Smooth muscle cell of the brain vasculature (primary cell): ENCODE measurements at places on chromosomes 11 and 22.

- no peak for DNase-seq
These were observed 30.0 kb downstream of the MRGPRD start for GRCh38 chr11:68950762-68951161.

DNA sequence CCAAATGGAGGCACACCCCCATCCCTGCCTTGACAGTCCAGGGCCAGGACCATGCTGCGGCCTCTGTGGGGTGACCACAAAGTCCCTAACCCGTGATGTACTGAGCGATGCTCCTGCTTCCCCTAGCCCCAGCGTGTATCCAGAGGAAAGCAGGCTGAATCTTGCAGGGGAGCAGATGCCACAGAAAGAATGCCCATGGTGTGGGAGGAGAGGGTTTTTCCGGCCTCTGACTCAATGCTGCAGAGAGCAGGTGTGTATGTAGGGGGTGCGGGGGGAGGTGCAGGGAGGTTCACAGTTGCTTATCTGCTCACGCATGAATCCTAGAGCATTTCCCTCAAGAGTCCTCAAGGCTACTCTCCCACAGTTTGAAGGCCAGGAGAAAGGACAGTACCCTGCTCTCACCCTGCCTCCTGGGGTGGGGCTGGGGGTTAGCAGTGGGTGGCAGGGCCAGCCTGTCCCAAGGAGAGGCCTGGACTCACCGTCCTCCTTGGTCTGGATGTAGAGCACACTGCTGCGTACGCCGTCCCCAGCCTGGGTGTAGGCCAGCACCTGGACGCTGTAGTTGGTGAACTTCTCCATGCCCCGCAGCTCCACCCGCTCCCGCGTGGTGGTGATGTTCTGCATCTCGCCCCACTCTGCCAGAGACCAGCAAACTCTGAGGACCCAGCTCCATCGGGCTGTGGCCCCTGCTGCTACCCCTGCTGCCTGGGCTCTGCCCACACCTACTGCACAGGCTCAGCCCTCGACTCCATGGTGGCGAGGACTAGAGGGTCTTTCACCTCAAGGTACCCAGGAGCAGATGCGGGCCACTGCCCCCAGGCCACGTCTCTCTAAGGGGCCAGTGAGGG is 130.8 kb downstream of the CEP164 start:
- DNase-seq: no peak

DNA sequence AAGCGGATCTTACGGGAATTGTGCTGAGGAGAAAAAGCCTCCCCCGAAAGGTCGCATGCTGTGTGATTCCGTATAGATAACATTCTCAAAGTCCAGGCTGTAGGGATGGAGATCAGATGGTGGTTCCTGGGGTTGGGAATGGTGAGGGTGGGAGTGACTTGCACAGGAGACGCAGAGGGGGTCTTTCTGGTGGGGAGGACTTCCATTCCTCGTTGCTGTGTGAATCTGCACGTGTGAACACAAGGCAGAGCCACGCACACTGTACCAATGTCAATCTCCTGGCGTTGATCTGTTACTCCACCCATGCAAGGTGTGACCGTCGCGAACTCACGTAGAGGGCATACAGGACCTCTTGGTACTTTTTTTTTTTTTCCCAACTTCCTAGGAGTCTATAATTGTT is 59.0 kb upstream of the KCNQ1OT1 start:
- DNase-seq: no peak

DNA sequence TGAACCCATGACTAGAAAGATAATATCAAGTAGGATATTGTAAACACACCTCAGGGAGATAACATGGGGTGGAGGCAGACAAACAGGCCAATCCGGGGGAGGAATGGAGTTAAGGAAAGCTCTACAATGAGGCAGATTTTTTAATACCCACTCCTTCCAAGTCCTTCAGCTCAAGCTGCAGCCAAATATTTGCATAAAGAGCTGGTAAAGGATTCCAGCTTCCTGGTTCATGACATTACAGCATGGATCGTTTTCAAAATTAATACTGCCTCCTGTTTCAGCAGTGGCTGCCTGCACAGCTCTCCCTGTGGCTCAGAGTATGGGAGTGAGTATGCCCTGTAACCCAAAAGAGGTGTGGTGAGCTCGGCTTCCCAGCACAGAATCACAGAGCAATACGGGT is 5.1 kb downstream of the POU2AF3 start:
- no peak for DNase-seq

- DNase-seq: no peak
These were observed 65.7 kb upstream of the TBCEL start for GRCh38 chr11:120958185-120958584.

- DNase-seq: no peak
These were observed 5.5 kb downstream of the FOLR3 start for GRCh38 chr11:72141066-72141465.

GRCh38 chr11:46099963-46100316 is 21.3 kb downstream of the PHF21A start:
- DNase-seq: no peak

- DNase-seq: no peak
These were observed 2.9 kb downstream of the SPINDOC start for GRCh38 chr11:63816166-63816565.

DNA sequence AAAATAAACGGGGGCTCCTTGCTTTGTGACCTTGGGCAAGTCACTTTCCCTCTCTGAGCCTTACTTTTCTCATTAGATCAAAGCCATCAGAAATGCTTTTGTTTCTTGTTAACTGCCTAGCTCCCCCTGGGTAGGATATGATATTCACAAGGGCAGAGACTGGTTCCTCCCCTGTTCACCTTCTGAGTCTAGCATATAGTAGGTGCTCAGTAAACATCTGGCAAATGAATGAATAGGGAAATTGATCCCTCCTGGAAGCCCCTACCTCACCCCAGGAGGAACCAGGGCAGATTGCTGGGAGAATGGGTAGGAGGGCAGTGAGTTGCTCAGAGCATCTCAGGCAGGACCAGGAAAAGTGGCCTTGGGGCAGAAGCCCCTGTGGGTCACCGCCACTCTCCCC is 6.6 kb upstream of the SAC3D1 start:
- DNase-seq: no peak

DNA sequence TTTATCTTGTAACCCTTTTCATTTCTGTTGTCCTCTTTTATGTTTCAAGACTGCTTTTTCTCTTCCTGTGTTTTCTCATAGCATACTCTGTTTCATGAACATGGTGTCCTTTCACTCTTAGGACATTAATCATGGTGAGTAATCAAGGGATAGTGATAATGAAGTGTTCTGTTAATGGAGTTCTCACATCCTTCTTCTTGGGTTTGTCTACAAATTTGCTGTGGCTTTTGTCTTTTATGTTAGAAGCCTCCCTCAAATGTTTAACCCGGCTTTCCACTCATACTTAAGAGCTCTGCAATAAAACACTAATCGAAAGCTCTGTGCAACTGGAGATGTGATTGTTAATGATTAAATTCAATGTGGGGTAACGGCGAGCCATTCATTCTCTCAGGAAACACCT is 593.6 kb downstream of the NELL1 start:
- DNase-seq: no peak

DNA sequence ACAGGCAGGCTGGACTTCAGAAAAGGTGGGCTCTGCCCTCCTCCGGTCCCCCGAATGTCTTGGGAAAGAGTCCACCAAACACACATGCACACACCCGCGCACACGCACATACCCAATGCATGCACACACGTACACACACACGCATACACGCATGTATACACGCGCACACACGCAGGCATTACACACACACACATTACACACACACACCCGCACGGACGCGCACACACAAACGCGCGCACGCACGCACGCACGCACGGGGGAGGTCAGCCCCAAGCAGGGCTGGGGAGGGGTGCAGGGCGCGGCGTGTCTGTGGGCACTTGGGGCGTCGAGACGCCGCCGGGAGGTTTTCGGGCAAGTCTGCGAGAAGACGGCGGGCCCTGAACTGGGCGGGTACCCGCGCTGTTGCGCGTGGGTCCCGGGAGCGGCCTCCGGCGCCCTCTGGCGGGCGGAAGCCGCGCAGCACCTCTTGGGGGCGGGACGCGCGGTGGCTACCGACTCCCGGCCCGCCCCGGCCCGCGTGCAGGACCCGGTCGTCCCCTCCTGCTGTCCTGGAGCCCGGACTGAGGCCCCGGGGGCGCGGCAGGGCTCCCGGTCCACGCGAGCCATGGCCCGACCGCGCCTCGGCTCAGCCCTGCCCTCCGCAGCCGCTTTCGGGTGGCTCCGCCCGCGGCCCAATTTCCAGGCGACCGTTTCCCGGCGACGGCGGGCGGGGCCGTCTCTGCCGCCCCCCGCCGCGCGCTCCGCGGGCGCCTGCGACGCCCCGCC is 3.6 kb downstream of the SEPTIN5 start:
- DNase-seq: no peak

GRCh38 chr22:44186737-44187136 is 6.0 kb downstream of the PARVG start:
- no peak for DNase-seq

DNA sequence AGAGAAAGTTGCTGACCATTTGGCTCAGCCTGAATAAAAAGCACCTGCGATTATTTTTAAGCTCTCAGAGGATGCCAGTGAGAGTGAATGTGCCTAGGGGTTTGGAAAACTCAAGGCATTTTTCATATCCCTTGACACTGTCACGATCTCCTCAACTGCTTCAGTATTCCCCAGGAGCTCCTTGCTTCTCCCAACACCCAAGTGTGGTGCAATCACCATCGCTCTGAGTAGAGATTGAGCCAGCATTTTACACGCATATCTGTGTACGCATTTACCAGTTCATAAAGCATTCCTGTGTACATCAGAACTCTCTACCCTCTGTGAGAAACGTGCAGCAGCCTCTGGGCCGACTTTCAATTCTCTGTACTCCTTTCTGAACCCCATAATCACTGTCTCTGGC is 1.3 kb downstream of the SRRD start:
- no peak for DNase-seq

GRCh38 chr11:45209891-45210699 is 63.7 kb downstream of the PRDM11 start:
- peak; percentile 54 for DNase-seq

DNA sequence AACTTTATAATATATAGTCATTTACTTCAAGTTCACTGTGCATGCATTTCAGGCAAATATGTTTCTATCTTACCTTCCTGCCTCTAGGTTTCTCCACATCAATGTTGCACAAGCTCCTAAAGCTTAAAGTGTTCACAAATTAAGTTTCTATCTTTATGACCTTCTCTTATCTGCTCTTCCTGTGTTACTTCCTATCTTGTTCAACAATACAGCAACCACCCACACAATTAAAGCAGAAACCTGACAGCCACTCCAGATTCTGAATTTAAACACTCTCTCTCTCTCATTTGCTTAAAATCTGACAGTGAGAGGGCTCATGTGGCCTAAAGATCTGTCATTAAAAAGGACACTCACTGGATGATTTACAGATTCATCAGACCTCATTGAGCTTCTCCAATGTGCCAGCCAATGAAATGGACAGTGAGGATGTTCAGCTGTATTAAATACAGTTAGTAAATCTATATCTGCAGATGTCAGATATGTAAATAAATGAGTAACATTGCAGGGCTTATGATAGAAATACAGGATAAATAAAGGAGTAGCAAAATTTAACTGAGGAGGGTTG is 10.9 kb downstream of the PDGFD start:
- DNase-seq: no peak

GRCh38 chr22:44130076-44130711 is 50.5 kb upstream of the PARVG start:
- DNase-seq: no peak

DNA sequence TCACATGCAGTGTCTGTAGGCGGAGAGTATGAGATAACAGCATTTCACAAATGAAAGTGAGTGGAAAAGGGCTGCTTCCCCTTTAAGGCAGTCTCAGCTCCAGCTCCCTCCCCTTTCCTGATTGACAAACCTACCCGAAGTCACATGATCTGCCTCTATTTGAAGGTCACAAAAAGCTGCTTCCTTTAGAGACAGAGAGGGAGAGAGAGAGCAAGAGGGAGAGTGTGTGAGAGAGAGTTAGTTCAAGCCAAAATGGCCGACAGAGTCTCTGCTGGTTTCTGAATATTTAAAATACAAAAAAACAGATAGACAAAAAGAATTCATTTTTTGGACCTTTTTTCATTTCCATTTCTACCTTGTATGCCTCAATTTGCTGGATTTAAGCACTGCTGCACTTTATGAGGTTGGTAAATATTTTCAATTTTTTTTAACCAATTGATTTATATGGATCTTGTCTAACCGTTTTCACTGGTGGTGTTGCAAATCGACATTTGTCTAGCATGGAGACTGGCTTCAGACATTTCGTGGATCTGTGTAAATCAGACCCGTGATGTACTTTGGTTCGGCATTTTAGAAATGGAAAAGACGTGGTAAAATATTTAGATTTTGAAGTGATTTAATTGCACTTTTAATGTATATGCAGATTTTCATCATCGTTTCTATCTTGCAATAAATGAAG is at the start of gene TNRC6B:
TNRC6B (plus strand) TSS at position 188 of the 679 bp plus-strand sequence; CDS start at position 399, 211 bp downstream.
- peak; percentile 88 for DNase-seq

DNA sequence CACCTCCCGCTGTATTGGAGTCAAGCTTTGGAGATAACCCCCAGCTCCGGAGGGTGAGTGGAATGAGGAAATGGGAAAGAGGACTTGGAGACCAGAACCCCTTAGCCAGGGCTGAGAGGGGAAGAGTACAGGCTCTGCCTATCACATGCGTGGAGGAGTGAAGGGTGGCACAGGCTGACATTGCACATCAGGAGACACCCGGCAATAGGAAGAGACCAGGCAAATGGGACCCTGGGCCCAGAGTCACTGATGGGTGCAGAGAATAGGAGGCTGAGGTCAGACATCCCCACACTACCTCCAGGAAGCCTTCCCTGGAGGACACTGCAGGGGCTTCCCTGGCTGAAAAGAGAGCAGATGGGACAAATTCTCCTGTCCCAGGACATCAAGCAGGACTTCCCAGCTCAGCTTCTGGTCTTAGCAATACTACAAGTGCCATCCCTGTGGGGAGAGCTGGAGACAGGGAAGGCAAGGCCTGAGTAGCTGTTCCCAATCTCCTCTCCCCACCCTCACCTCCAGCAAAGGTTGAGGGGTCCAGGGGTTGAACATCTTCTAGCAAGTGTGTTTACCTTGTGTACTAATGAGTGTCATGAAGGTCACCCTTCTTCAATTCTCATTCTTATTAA is 160.7 kb downstream of the BUD13 start:
- DNase-seq: no peak

- no peak for DNase-seq
These were observed 19.4 kb upstream of the LDHA start for GRCh38 chr11:18374956-18375355.

GRCh38 chr11:122030286-122030685 is 85.7 kb downstream of the BLID start:
- DNase-seq: no peak

DNA sequence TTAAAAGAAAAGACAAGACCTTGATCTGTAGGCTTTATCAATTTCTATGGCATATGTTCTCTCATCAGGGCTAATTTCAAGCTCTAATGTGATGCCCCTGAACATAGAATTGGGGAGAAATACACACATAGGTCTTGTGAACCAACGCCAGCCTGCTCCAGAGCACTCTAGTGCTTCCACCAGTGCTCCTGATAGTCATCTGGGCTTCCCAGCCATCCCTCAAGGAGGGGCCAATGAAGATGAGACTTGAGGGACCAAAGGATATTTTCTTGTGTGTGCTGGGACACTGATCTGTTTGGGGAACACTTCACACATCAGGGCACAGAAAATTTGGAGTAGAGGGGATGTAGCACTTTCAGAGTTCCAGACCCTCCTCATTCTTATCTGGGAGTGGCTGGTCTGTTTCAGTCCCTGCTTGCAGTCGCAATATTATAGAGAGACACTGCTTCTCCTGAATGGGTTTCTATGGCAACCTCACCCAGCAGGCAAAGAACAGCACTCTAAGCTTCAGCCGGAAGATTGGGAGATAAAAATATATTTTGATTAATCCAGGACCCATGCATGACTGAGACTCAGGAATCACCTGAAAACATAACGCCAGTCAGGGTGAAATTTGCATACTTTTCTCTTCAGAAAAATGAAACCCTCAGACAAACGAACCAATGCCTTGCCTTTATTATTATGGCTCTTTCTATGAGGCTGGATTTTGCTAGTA is 28.4 kb upstream of the SCN3B start:
- DNase-seq: no peak
